ENCODE measurements at places on chromosomes 6 and 20. TPM values are rescaled to one million over a fixed set of nuclear protein-coding genes. Genes with fewer than 3 reads are reported as not detected.

The SLC35D3 gene
- total RNA-seq, result not detected

The BMP2 gene
- total RNA-seq, result not detected

The PRPH2 gene
- not detected for total RNA-seq

The DNAJC5 gene
- total RNA-seq, result 19.4 TPM

The SCAF8 gene
- total RNA-seq, result 28.0 TPM

The MYBL2 gene
- 106 TPM for total RNA-seq

The BPIFB2 gene
- not detected for total RNA-seq

The TINAG gene
- not detected for total RNA-seq

The RAMACL gene
- 0.52 TPM for total RNA-seq

The NOX3 gene
- total RNA-seq, result not detected

The TRMT11 gene
- total RNA-seq, result 40.6 TPM

The FERMT1 gene
- total RNA-seq, result 0.14 TPM

The C6orf58 gene
- not detected for total RNA-seq

The GRM1 gene
- total RNA-seq, result not detected

The CRISP3 gene
- not detected for total RNA-seq

The MTFR2 gene
- total RNA-seq, result 22.1 TPM

The ACSS1 gene
- total RNA-seq, result 10.1 TPM

The PRRT1 gene
- total RNA-seq, result 1.1 TPM

The TPX2 gene
- total RNA-seq, result 175 TPM

The COL19A1 gene
- total RNA-seq, result not detected

The SLC17A3 gene
- total RNA-seq, result not detected

The KCNK16 gene
- not detected for total RNA-seq

The BYSL gene
- total RNA-seq, result 49.8 TPM

The HLA-DQB2 gene
- not detected for total RNA-seq

The DDO gene
- not detected for total RNA-seq

The COL12A1 gene
- total RNA-seq, result 0.05 TPM

The HLA-DRA gene
- 1.1 TPM for total RNA-seq

The COMMD7 gene
- 36.6 TPM for total RNA-seq

The DSP gene
- not detected for total RNA-seq

The TUBB2B gene
- total RNA-seq, result not detected

The TEAD3 gene
- 1.1 TPM for total RNA-seq

The SIRPB1 gene
- 2.0 TPM for total RNA-seq

The OPN5 gene
- not detected for total RNA-seq

The ADAM33 gene
- total RNA-seq, result not detected
